HuH-7.5 (cell line): ENCODE measurements at places on chromosomes 6 and 20.

- no peak for DNase-seq
These were observed 34.3 kb upstream of the TCF21 start for GRCh38 chr6:133854364-133855275.

- no peak for DNase-seq
These were observed 5.9 kb downstream of the C6orf58 start for GRCh38 chr6:127582777-127583462.

- no peak for DNase-seq
These were observed 109.3 kb upstream of the DST start for GRCh38 chr6:56752009-56752408.

GRCh38 chr6:17419189-17419575 lies 25.8 kb downstream of the CAP2 start:
- DNase-seq = no peak

- no peak for DNase-seq
These were observed 205.8 kb upstream of the SSTR4 start for GRCh38 chr20:22829356-22829755.

GRCh38 chr6:130269969-130270635 lies 47.4 kb upstream of the SAMD3 start:
- DNase-seq = no peak

DNA sequence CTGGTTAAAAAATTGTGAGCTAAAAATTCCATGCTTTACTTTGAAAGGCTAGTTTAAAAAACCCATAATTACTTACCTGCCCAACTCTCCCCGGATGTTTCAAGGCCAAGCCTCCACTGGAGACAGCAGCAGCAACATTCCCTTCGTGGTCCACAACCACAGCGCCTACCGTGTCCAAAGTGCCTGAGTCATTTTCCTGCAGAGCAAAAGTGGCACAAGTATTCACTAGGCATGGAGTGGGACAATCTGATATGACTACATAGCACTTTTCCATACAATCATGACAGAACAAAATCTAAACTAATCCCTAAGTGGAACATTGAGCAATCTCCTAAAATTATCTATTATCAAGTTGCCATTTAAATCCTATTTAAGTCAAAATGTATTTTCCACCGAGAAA lies 104.8 kb downstream of the TASP1 start:
- DNase-seq = no peak

- peak; percentile 18 for DNase-seq
These were observed 143.6 kb upstream of the GJE1 start for GRCh38 chr6:141988954-141989705.

GRCh38 chr20:50004229-50004628 lies 21.4 kb downstream of the SNAI1 start:
- DNase-seq = no peak

- DNase-seq = no peak
These were observed 87.2 kb downstream of the CD40 start for GRCh38 chr20:46205349-46205748.

DNA sequence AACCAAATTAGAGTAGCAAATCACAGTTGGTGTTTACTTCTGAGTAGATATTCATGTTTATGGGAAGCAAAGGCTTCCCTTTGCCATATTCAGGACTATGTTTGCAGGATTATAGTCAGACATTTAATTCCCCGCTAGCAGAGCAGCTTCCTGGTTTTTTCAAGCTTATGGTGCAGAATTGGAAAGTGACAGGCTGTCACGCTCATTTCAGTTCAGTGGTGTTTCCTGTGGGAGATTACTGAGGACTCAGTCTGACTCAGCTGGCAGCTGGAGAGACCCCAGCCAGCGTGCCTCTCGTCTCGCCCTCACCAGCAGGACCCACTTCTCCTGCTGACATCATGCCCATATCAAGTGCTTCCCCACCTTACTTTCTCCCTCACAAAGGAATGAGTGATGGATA lies 85.1 kb downstream of the LYRM2 start:
- DNase-seq = no peak

DNA sequence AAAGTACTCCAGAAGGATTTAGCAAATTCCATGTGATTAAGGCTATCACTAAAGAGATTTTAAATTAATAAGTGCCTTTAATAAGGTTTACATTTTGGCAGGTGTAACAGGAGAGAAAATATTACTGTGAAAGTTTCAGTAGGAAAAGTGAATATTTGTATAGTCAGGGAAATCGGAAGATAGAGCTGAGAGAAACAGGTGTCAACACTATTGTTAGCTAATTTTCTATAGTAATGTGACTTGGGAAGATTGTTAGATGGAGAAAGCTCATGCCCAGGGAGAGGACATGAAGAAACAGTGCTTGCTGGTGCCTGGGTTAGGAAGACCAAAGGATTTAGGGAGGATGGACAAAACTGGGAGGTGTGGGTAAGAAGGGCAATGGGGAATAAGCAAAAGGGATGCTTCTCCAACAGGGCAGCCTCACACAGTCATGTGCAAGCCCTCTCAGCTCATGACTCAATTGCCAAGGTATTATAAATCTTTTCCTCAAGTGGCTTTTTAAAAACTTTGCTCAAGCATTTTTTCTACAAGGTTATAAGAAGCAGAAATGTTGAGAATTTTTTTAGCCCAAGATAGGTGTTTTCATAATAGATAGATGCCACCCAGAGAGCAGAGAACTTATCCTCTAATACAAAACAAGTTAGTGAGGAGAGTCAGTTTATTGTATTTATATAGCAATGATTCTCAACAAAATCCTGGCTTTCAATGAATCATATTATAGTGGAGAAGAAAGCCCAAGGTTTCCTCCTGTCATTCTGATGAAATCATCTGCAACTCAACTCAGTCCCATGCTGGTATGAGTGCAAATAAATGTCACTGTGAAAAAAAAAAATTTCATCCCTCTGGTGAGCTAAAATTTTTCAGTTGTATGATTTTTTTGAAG lies 325.2 kb upstream of the NT5E start:
- no peak for DNase-seq

GRCh38 chr20:47335251-47336128 lies 21.0 kb downstream of the ZMYND8 start:
- DNase-seq = no peak

GRCh38 chr20:20491784-20492264 lies 123.9 kb downstream of the INSM1 start:
- DNase-seq = no peak

DNA sequence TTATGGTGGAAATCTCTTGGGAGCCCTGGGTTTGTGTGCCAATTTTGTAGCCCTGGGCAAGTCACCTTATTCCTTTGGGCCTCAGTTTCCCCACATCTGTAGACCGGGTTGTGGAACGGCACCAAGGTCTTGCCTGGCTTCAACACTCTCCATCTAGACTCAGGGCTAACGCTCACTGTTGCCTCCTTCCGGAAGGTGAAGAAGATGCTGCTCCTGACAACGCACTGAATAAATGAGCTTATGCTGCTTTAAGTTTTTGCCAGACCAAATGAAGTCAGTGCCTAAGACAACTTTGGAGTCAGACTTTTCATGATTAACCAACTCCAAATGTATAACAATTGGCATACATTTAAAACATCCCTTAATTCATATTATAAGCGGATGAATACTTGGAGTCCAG lies 53.1 kb downstream of the PSMG4 start:
- DNase-seq = no peak

GRCh38 chr6:128343706-128344105 lies 176.7 kb downstream of the PTPRK start:
- no peak for DNase-seq

DNA sequence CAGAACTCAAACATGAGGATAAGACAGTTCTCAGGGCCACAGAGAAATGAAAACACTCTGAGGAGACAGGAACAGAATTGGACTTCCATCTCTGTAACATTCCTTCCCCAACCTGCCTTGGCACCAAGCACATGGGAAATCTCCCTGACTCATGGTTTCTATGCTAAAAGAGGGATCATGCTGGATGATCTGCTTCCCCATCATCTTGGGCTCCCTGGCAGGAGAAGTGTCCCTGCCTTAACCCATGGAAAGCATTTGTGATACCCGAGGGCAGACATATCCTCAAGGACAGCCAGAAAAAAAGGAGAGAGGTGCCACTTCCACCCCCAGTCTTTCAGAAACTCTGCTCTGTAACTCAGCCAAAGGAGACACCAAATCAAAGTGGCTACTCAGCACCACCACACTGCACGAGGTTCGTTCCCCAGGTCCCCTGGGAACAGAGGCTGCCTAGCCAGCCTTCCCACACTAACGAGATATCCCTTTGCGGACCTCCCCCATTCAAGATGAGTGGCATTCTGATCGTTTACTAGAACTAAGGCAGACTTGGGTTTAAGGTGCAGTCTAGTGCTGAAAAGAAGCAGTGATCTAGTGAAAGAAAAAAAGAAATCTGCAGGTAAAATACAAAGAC lies 34.8 kb downstream of the BLOC1S5 start:
- no peak for DNase-seq

DNA sequence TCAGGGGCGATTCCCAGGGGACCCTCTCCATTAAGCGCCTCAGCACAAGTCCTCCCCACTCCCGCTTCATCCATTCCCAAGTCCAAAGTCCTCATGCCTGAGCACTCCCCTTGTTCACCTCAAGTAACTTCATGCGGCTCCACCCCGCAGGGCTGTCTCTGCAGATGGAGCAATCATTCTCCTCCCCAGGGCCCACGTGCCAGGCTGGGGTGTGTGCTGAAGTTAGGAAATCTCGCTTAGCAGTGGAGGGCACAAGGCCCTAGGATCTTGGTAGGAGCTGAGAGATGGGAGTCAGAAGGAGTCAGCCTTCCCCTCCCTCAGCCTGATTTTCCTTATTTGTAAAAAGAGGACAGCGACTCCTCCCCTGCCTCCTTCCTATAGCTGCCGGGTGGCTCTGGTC lies 3.5 kb downstream of the TGM3 start:
- DNase-seq = peak; percentile 69

GRCh38 chr6:47075168-47075567 lies 33.0 kb upstream of the ADGRF1 start:
- no peak for DNase-seq

DNA sequence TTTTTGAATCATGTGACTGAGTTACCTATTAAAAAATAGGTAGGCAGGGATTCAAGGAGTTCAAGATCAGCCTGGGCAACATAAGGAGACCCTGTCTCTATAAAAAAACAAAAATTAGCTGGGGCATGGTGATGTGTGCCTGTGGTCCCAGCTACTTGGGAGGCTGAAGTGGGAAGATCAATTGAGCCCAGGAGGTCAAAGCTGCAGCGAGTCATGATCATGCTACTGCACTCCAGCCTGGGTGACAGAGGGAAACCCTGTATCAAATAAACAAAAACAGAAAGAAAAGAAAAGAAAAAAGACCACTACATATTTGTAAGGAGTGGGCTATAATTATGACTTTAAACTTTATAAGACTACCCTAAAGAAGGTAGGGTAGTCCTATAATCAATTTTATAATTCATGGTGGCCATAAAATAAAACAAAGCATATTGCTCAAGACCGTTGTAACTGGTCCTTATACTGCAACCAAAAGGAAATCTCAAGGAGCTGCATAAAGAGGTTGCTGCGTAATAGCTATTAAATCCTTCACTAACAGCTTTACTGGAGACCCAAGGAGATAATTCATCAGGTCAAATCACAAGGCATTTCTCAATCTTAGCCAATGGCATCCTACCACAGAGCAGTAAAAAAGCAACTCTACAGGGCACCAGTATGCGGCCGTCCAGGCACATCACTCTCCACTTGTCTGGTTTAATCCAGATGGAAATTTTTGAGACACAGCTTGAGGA lies 13.5 kb downstream of the PIGU start:
- no peak for DNase-seq

GRCh38 chr6:157335829-157336228 lies 12.5 kb upstream of the TMEM242 start:
- no peak for DNase-seq

GRCh38 chr20:60271597-60271996 lies 313.4 kb downstream of the CDH26 start:
- DNase-seq = peak; percentile 29

- no peak for DNase-seq
These were observed 687.9 kb upstream of the CITED2 start for GRCh38 chr6:140062043-140063020.

GRCh38 chr6:95636552-95637431 lies 59.5 kb downstream of the MANEA start:
- DNase-seq = no peak

DNA sequence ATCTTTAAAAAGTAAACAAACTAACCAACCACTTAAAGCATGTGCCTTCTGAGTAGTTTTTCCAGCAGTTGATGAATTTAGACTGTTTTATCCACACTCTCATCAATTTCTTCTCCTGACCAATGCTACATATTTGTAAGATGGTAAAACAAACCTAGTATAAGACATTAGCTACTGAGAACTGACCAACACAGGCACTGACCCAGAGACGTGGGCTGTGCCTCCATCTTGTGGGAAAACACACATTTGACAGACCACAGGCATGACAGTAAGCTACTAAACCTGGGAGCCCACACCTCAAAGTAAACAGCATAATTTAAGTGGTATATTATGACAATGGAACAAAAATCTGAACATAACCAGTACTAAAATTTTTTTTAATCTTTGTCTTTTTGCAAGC lies 121.4 kb upstream of the NRSN1 start:
- no peak for DNase-seq

- DNase-seq = no peak
These were observed 77.7 kb downstream of the GRM1 start for GRCh38 chr6:146106532-146106931.

GRCh38 chr6:170403451-170403850 lies 96.9 kb downstream of the FAM120B start:
- DNase-seq = no peak

DNA sequence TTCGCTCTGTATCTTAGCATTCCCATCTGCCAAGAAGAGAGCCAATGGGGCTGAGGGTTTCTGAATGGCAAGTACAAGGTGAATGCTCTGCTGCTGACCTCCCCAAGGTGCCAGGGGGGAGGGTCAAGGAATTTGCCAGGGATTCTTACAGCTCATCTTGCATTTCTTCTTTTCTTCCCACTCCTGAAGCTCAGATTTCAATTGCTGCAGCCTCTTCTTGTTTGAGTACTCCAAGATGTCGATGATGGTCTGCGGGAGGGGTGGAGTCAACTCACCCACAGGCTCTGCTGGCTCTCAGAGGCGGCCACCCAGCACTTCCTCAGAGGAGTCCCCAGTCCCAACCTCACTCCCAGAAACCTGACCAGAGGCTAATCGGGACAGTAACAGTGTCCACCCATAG lies 12.4 kb downstream of the C20orf96 start:
- no peak for DNase-seq

DNA sequence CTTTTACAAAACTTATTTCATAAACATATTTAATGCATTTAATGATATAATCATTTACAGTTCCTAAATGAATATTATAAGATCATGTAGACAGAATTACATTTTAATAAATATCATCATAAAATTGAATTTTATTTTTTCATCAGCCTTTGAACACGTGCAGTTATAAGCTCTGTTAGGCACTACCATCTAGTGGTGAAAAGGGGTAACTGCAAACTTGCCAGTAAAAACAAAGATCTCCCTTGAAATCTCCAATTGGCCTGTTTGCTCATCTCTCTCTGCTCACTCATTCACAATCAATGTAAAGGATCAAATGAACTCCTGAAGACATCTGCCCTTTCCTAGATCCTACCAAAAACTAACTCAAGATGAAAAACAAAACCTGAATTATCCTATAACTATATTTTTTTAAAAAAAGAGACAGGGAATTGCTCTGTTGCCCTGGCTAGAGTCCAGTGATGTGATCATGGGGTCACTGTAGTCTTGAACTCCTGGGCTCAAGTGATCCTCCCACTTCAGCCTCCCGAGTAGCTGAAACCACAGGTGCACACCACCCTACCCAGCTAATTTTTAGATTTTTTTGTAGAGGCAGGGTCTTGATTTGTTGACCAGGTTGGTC lies 31.7 kb downstream of the SAMHD1 start:
- peak; percentile 23 for DNase-seq
